ENCODE measurements at places on chromosomes 3 and 15.

GRCh38 chr3:169172535-169172934 lies 491.0 kb downstream of the MECOM start:
- DNase-seq = no peak

DNA sequence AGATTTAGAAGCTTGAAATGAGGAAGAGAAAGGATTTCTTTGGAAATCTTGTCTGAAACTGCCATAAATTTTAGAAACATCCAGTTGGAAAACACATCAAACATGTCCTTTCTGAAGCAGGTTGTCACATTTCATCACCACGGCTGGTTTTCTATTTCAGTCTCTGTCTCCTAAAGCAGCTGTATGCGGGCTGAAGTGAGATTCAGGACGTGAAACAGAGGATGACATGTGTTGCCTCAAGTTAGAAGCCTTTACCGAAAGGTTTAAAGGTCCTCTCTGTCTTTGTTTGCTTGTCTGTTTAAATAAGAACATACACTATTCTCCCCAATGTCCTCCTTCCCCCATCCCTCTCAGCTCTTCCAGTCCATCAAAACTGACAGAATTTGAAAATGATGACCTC lies 141.9 kb downstream of the SQOR start:
- DNase-seq = no peak

DNA sequence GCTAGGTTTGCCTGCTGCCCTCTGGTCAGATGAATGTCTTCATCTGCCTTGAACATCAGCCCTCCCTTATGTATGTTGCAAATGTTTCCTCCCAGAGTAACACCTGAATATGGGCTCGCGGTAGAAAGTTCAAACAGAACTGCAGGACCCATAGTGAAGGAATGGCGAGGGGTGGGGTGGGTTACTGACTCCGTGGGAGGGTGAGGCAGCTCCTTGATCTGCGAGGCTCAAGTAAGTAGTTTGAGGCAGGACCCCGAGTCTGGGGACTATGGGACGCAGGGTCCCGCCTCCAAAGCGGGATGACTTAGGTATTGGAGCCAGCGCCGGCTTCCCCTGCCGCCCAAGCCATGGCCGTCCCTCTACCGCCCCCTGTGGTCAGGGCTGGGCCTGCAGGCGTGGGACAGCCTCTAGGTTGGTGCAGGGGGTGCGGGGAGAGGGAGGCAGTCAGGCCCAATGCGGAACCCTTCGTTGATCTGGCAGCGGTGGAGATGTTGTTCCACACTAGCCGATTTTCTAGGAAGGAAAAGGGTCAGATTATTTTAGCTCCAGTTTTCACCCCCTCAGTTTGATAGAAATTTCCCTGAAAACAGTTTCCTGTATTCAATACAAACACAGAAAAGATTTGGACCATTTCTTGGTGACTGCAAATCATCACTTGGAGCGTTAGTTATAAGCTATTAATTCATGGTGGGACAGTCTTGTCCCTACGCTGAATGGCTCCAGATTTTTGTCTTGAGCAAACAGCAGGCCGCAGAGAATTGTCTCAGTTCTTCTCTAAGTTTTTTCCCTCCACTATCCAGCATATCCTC lies 72.3 kb downstream of the CORO2B start:
- peak; percentile 63 for DNase-seq

GRCh38 chr3:25281732-25282126 lies 146.3 kb upstream of the RARB start:
- no peak for DNase-seq
